NCI-H510A (cell line): ENCODE measurements at places on chromosomes 1 and 21.

- DNase-seq = no peak
Measured at GRCh38 chr1:27648602-27649305, 13.8 kb upstream of the FGR start.

DNA sequence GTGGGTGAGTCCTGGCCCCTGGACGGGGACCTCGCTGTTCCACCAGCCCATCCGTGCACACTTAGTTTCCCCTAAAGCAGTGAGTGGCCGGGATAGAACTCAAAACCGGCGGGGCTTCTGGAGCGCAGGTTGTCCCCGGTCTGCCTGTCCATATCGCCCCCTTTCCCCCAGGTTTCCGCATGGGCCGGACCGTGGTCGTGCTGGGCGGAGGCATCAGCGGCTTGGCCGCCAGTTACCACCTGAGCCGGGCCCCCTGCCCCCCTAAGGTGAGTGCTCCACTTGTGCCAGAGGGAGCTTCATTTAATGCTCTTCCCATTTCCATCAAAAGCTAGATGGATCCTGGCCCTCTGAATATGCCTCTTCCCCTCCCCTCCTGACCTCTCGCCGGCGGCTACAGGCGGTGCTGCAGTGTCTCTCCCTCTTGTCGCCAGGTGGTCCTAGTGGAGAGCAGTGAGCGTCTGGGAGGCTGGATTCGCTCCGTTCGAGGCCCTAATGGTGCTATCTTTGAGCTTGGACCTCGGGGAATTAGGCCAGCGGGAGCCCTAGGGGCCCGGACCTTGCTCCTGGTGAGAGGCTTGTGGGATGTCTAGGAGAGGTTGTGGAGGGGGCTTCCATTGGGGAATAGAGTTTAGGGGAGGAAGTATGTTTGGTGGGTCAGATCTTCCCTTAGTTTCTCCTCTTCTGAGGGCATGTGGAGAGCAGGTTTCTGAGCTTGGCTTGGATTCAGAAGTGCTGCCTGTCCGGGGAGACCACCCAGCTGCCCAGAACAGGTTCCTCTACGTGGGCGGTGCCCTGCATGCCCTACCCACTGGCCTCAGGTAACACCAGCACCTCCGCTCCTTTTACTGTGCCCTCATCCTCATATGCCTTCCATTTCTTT is 683 bp downstream of the PPOX start:
- no peak for DNase-seq

- no peak for DNase-seq
Measured at GRCh38 chr1:156655151-156655903, 13.4 kb downstream of the BCAN start.

- no peak for DNase-seq
Measured at GRCh38 chr1:209560952-209561351, 22.6 kb upstream of the CAMK1G start.

GRCh38 chr1:108045460-108045859 is 80.5 kb upstream of the VAV3 start:
- no peak for DNase-seq

- no peak for DNase-seq
Measured at GRCh38 chr1:240189386-240189989, 97.8 kb downstream of the FMN2 start.
